Neural crest cell (in vitro differentiated cells): ENCODE measurements at places on chromosomes 2 and 18. TPM values are rescaled to one million over a fixed set of nuclear protein-coding genes. Genes with fewer than 3 reads are reported as not detected.
A peak's percentile ranks its signal among the peaks of the same experiment; 100 is the strongest.

- no peaks in the 10 kb centered on the region for H3K27me3 ChIP-seq
- DNase-seq, result no peak
- no peaks in the 10 kb centered on the region for H3K4me1 ChIP-seq
- H3K36me3 ChIP-seq, result no peaks in the 10 kb centered on the region
- H3K4me3 ChIP-seq, result no peak overlapping the region
Observed at GRCh38 chr18:57518533-57518932, 68.0 kb downstream of the FECH start.

DNA sequence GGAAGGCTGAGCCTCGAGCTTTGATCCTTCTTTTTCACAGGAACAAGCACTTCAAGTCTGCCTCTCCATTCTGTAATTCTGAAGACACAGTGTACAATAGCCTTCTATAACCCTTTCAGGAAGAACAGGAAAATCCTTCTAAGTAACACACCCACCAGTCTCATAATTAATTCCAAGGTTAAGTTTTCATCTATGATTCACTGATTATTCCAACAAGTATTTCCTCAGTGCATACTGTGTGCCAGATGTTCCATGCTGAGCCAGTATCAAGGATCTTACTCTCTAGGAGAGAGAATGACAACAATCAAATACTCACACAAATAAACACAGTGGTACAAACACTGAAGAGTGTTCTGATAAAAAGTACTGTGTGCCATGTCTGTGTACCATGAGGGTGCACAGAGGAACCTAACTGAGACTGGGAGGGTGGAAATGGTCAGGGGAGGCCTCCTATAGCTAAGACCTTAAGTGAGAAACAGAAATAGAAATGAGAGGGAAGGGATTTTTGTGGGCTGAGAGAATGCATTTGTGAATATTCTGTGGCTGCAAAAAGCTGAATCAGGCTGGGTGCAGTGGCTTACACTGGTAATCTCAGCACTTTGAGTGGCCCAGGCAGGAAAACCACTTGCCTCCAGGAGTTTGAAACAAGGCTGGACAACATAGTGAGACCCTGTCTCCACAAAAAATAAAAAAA lies 7.3 kb upstream of the MTLN start:
- no peak for DNase-seq
- no peak overlapping the region for H3K4me3 ChIP-seq
- no peak overlapping the region for H3K27ac ChIP-seq
- H3K36me3 ChIP-seq, result no peaks in the 10 kb centered on the region

- H3K4me1 ChIP-seq, result no peaks in the 10 kb centered on the region
- no peaks in the 10 kb centered on the region for H3K27me3 ChIP-seq
- H3K36me3 ChIP-seq, result no peaks in the 10 kb centered on the region
- H3K27ac ChIP-seq, result no peak overlapping the region
Observed at GRCh38 chr18:65592435-65592834, 158.4 kb upstream of the CDH7 start.

- H3K4me1 ChIP-seq, result no peaks in the 10 kb centered on the region
- H3K36me3 ChIP-seq, result no peaks in the 10 kb centered on the region
- peak overlapping the region; percentile 30 for H3K27ac ChIP-seq
- DNase-seq, result no peak
- no peaks in the 10 kb centered on the region for H3K27me3 ChIP-seq
- no peak overlapping the region for H3K4me3 ChIP-seq
Observed at GRCh38 chr2:33903215-33903614, 304.1 kb upstream of the FAM98A start.

Gene PSME4
- total RNA-seq, result 64.3 and 65.9 TPM in 2 replicates

DNA sequence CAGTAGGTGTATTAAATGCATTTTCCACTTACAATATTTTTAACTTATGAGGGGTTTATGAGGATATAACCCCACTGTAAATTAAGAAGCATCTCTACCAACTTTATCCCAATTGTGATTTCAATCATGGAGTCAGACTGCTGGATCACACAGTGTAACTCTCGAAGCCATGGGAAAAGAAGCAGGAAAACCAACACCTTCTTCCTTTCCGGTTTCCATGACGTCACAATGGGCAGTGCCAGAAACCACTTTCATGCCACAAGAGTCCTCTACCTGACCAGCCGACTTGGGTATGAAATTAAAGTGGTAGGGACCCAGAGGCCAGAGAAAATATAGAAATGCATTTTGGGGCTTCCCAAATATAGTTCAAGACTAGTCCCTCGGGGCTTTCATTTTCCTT lies 4.2 kb downstream of the RNF152 start:
- peaks cover 17% of the 10 kb centered on the region for H3K27me3 ChIP-seq
- H3K4me3 ChIP-seq, result no peak overlapping the region
- DNase-seq, result no peak
- H3K36me3 ChIP-seq, result peaks cover 2% of the 10 kb centered on the region
- no peak overlapping the region for H3K27ac ChIP-seq
- peaks cover 15% of the 10 kb centered on the region for H3K4me1 ChIP-seq

Gene SMYD5
- total RNA-seq, result 33.7 and 33.9 TPM in 2 replicates

GRCh38 chr2:28338831-28339321 lies 53.8 kb upstream of the FOSL2 start:
- no peak for DNase-seq
- H3K4me3 ChIP-seq, result no peak overlapping the region
- peak overlapping the region; percentile 86 for H3K27ac ChIP-seq
- H3K36me3 ChIP-seq, result no peaks in the 10 kb centered on the region
- H3K4me1 ChIP-seq, result peaks cover 36% of the 10 kb centered on the region
- no peaks in the 10 kb centered on the region for H3K27me3 ChIP-seq

Gene PIEZO2
- 15.5 and 17.0 TPM in 2 replicates for total RNA-seq

- H3K36me3 ChIP-seq, result no peaks in the 10 kb centered on the region
- no peak overlapping the region for H3K27ac ChIP-seq
- H3K4me3 ChIP-seq, result no peak overlapping the region
- H3K27me3 ChIP-seq, result peaks cover 17% of the 10 kb centered on the region
Observed at GRCh38 chr2:162297925-162298552, 20.4 kb downstream of the IFIH1 start.

DNA sequence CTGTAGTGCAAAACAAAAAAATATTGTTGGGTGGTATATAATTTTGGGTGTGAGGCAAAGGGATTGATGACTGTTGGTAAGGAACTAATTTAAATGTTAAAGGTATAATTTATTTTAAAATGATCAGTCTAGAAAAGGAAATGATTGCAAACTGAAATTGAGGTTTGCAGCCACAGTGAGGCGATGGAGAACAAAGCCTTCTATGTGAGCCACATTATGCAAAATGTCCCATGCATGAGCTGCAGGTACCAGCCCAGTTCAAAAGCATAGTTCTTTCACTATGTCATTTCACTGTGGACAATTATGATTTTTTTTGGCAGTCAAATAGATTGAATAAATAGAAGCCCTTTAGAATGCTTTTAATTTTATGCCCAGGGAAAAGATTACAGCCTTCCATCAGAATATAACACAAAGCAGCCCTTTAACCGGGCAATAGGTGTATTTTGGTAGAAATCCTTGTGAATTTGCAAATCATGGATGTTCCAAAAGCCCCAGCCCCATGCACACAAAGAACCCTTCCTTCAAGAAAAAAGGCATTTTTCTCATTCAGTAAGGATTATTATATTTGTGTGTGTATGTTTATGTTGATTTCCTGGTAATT lies 1.7 kb downstream of the MAP2 start:
- H3K36me3 ChIP-seq, result peaks cover 2% of the 10 kb centered on the region
- H3K4me3 ChIP-seq, result peak overlapping the region; percentile 98
- DNase-seq, result peak; percentile 9

Gene HTRA2
- 44.7 and 45.4 TPM in 2 replicates for total RNA-seq

Gene PROC
- not detected in 2 replicates for total RNA-seq

DNA sequence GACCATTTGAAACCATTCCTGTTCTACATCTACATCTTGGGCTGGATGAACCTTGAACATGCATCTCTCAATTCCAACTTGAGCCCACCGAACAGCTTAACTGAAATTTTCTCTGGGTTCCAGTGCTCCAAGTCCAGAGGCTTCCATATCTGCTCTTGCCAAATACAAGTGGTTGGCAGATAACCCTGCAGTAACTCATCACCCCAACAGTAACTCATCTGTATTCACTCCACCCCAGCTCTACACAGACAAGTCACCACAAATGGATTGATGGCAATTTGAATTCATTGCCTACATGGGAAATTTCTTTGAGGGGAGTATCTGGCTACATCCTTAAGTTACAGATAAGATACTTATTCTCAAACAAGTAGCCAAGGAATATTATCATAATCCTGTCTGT lies 502.4 kb upstream of the TNP1 start:
- H3K36me3 ChIP-seq, result peaks cover 3% of the 10 kb centered on the region
- DNase-seq, result no peak
- H3K4me1 ChIP-seq, result peaks cover 31% of the 10 kb centered on the region
- H3K27ac ChIP-seq, result no peak overlapping the region
- no peaks in the 10 kb centered on the region for H3K27me3 ChIP-seq
- H3K4me3 ChIP-seq, result no peak overlapping the region

Gene VIT
- total RNA-seq, result not detected in 2 replicates

Gene TUBA4B
- not detected in 2 replicates for total RNA-seq

DNA sequence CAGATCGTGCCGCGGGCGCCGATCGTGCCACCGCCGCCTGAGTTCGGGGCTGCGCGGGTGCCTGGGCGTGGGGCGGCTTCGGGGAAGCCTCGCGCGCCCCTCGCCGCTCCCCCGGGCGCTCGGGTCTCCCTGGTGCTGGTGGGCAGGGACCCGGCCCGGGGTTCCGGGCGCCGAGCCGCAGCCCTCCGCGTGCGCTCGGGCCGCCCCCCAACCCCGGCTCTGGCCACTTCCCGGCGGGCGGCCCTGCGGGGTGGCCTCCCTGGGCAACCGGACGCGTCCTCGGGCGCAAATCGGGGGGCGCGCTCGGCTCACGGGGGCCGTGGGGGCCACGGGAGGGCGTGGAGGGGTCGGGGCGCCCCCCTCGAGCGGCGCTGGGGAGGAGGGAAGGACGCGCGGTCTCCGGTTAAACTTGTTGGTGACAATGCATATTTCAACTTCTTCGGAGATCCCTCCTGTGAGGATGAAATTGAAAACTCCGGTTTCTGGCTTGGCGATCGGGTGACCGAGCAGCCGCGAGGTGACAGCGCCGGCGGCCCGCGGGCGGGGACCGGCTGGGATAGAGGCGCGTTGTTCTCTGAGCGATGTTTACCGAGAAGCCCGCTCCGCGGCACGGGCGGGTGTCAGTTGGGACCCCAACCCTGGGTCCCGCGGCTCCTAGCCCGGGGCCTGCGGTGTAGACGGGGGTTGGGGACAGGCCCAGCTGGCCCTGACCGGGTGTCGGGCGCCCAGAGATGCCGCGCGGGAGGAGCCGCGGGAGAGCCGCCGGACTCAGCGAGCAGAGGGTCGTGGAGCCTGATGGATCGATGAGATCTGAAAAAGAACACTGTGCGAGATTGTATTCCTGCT lies 676 bp downstream of the SH3BP4 start:
- peaks cover 5% of the 10 kb centered on the region for H3K27me3 ChIP-seq
- H3K36me3 ChIP-seq, result no peaks in the 10 kb centered on the region
- peak; percentile 40 for DNase-seq

GRCh38 chr2:143926736-143927135 lies 593.2 kb downstream of the ZEB2 start:
- no peak overlapping the region for H3K27ac ChIP-seq
- no peak overlapping the region for H3K4me3 ChIP-seq
- DNase-seq, result no peak
- H3K36me3 ChIP-seq, result peaks cover 9% of the 10 kb centered on the region

DNA sequence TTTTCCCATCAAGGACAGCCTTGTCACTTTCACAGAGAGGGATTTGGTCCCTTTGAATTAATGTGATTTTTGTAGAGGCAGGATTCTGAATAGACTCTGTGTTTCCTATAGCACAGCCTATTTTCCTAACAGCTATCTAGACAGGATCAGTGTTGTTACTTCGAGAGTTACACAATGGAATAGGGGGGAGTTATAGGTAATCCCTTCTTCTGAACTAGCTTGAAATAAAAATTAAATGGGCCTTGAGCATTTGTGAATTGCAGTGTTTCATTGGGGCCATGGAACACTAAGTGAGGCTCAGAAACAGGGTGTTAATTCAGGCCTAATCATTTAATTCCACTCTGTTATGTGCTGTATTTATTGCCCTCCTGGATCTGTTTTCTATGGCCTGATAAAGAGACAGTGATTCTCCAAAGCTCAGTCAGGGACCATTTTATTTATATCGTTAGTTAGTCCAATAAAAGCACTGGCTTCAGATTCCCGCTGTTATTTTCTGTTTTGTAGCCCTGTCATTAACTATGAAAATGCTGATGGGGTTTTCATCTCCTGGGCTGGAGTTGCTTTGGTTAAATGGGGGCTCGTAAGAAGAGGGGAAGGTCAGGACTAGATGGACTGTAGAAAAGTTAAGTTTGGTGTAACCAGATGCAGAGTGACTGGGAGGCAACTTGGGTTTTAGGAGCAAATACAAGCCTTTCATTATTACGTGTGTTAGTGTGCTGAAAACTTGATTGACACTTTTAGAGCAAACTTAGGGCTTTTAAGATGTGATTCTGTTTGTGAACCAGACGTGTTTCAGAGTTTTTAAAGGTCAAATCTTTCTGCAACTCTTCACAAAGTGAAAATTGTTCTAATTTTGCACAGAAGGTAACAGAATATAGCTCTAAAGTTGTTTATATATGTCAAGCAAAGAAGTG lies 461.0 kb upstream of the HNRNPA3 start:
- H3K4me3 ChIP-seq, result no peak overlapping the region
- H3K27ac ChIP-seq, result no peak overlapping the region
- no peak for DNase-seq
- H3K4me1 ChIP-seq, result peaks cover 17% of the 10 kb centered on the region
- H3K36me3 ChIP-seq, result no peaks in the 10 kb centered on the region

Gene SMAD2
- 116 and 117 TPM in 2 replicates for total RNA-seq

DNA sequence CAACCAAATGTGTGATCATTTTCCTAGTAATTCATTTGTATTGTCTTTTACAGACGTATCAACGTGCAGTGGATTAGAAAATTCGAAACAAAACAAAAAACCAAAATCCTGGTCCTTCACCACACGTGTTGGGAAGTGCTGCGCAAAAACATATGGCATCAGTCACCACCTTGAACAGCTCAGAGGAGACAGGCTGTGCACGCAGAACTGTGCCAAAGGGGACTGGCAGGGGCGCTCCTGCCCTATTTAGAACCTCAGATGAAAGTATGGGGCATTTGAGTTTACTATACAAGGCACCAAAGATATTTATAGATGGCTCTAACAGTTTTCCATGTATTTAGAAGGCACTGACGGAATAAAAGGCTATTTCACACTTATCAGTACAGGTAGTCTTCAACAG lies 42.3 kb downstream of the NOL10 start:
- H3K27me3 ChIP-seq, result no peaks in the 10 kb centered on the region
- no peak for DNase-seq
- H3K4me3 ChIP-seq, result no peak overlapping the region
- no peaks in the 10 kb centered on the region for H3K4me1 ChIP-seq
